ENCODE measurements at places on chromosomes 5 and 9. TPM values are rescaled to one million over a fixed set of nuclear protein-coding genes. Genes with fewer than 3 reads are reported as not detected.
A peak's percentile ranks its signal among the peaks of the same experiment; 100 is the strongest.

Gene CA9
- total RNA-seq: 4.5 TPM

GRCh38 chr5:68224509-68225187, 9.1 kb downstream of the PIK3R1 start:
- DNase-seq: no peak

- peak; percentile 20 for DNase-seq
Measured at GRCh38 chr9:87122947-87123685, 175.8 kb upstream of the GAS1 start.

Gene SEMA4D
- total RNA-seq: 290 TPM

DNA sequence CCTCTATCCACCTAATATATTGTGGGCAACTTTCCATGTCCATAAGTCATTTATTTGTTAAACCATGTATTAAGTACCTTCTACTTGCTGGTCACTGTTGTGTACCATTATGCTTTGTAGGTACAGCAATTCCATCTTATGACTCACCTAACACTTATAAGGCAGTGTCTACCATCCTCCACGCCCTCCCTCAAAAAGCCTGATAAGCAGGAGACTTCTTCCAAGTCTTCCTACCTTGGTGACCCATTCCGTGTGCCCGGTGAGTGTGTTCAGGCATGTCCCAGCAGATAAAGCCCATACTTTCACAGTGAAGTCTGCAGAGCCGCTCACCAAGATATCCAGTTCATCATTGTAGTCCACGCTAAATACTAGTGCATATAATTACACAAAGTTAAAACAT, 17.4 kb downstream of the FBXW2 start:
- DNase-seq: no peak

- DNase-seq: no peak
Measured at GRCh38 chr9:18920141-18921084, 112.6 kb downstream of the SAXO1 start.

Gene LIFR
- not detected for total RNA-seq

Gene STKLD1
- 0.45 TPM for total RNA-seq

GRCh38 chr9:115042781-115043509, 75.0 kb downstream of the TNC start:
- DNase-seq: peak; percentile 68
